ENCODE measurements at places on chromosomes 16 and 17.

DNA sequence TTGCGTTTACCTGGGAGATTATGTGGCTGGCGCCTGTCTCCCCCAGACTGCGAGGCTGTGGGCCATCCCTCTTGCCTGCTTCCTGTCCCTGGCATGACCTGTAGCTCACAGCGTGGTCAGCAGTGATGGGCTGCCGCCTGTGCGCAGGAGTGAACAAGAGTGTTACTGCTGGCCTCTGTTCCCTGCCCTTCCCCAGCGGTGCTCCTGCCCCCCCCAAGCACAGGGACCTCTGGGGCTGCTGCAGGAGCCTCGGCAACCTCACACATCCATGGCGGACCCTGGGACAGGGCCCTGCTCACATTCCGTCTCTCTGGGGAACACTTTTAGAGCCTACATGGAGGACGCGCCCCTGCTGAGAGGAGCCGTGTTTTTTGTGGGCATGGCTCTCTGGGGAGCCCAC is 10.6 kb downstream of the TSC2 start:
- DNase-seq = no peak

DNA sequence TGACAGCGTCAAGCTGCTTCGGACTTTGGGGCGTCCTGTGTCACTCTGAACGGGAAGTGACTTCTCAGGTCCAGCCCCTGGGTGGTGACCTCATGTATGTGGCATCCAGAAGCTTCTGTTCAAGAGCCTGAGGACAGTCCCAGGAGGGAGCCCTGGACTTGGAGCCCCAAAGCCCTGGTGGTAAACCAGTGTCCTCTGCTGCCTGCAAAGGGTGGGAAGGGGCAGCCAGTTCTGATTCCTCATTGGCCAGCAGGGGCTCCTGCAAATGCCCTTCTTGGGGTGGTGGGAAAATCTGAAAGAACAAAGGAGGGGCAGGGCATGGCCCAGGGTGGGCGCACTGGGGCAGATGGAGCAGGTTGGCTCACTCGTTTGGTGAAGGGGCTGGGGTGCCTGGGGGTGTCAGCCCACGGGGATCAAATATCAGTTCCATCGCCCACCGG is 1.6 kb downstream of the OSGIN1 start:
- DNase-seq = no peak

DNA sequence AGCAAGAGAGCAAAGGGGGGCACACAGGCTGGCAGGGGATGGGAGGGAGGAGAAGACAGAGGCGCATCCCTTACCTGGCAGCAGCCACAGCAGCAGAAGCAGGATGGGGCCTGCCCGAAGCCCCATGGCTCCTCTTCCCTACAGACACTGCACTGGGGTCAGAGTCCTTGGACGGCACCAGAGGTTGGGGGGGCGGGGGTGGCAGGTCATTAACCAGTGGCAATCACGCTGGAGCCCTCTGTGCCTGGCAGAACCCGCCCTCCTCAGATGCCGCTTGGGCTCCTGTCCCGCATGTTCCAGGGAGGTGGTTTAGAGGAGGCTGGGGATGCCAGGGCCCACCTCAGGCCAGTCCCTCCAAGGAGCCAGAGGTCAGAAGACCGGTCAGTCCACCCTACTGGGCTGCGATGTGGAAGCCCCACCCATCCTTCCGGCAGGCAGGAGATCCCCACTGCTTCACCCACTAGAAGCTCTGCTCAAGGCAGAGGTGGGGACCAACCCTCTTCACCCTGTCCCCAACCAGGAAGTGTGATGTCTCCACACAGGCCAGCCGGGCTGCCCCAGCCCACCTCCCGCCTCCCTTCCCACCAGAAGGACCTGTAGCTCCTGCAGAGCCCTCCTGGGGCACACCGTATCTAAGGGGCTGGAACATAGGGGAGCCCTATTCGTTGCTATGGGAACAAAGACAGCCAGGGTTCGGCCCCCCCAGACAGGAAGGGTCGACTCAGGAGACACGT is 11.7 kb downstream of the ZG16B start:
- DNase-seq = no peak

- no peak for DNase-seq
Measured at GRCh38 chr17:1907909-1908698, 78.3 kb downstream of the RPA1 start.

- no peak for DNase-seq
Measured at GRCh38 chr17:3514873-3515272, 39.1 kb downstream of the ASPA start.

DNA sequence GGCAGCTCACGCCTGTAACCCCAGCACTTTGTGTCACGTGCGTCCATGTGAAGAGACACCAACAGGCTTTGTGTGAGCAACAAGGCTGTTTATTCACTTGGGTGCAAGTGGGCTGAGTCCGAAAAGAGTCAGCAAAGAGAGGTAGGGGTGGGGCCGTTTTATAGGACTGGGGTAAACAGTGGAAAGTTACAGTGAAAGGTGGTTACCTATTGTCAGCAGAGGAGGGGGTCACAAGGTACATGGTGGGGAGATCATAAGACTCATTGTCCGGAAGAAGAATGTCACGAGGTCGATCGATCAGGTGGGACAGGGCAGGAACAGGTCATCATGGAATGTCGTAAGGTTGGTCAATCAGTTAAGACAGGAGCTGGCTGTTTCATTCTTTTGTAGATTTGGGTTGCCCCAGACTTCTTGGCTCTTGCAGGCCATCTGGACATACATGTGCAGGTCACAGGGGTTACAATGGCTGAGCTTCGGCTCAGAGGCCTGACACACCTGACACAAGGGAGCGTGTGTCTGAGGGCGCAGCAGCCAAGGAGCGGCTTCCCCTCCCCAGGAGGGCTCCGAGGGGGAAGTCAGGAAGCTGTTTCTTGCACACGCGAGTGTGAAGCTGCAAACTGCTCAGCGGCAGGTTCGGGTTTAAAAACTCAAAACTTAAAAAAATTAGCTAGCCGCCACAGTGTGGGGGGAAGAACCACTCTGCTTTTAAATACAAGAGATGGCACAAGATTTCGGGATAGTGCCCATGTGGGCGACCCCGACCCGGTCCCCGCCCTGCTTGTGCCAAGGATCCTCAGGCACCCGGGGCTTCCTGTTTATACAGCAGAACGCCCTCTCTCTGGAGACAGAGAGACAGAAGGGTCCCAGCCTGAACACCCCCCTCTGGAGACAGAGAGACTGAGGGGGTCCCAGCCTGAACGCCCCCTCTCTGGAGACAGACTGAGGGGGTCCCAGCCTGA is 12.4 kb upstream of the TEX19 start:
- DNase-seq = no peak

GRCh38 chr17:10061111-10061845 is 137.1 kb downstream of the GAS7 start:
- no peak for DNase-seq

GRCh38 chr16:81680444-81681275 is 98.4 kb upstream of the PLCG2 start:
- no peak for DNase-seq

- no peak for DNase-seq
Measured at GRCh38 chr17:34741967-34742366, 162.6 kb downstream of the TMEM132E start.

- DNase-seq = no peak
Measured at GRCh38 chr17:7114241-7114874, at the start of gene ASGR2. Gene ASGR2, minus strand, starts transcription at chr17:7114822. Its CDS starts 582 bp downstream, at chr17:7114240.

DNA sequence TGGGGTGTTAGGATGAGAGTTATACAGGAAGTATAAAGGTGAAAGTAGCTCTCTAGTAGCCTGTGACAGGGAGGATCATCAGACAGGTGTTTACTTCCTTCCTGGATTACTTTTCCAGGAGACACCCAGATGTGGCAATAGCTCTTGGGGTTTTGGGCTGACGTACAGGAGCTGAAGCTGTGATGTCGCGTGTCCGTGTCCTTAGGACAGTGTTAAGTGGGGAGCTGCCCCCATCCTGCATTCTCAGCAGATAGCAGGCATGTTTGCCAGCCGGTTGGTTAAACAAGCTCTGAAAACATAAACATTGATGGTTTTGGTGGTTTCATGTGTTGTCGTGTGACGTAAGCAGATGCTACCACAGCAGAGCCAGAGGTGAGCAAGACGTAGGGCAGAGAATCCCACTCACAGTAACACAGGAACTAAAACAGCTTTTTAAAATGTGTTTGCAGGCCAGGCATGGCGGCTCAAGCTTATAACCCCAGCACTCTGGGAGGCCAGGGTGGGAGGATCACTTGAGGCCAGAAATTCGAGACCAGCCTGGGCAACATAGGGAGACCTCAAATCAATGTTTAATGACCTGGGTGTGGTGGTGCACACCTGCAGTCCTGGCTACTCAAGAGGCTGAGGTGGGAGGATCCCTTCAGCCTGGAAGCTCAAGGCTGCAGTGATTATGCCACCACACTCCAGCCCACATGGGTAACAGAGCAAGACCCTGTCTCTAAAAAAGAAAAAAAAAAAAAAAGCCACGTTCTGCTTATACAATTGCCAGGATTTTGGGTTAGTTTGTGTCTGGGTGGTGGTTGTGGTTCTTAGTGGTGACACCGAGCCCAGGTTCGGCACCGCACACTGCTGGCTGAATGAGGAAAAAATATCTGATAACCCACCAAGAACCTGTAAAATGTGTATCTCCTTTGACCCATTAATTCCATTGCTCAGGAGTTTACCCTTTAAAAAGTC is 18.2 kb upstream of the IL17C start:
- peak; percentile 32 for DNase-seq

DNA sequence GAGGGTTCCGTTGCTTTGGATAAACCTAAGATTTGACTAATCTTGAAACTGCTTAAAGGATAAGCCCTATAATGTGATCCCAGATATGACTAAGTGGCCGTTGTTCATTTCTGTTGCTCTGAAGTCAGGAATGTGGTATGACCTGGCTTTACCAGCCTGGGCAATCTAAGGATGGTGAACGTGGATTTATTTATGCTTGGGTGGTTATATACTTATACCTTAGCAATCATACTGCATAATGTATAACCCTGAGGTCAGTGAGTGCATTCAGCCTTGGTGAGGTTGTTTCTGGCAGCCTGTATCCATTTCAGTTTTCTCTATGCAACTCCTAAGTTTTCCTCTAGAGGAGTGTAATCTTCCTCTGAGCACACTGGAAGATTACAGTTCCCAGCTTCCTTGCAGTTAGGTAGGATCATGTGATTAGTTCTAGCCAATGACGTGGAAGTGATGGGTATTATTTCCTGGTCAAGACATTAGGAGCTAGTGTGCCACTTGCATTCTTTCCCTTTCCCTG is 41.9 kb downstream of the FTO start:
- no peak for DNase-seq

GRCh38 chr16:78072275-78072674 is 27.2 kb upstream of the WWOX start:
- no peak for DNase-seq
